Psoas muscle (tissue), 8 donors: ENCODE measurements at places on chromosomes 1 and 21. TPM values are rescaled to one million over a fixed set of nuclear protein-coding genes. Genes with fewer than 3 reads are reported as not detected.

- H3K27ac ChIP-seq = no peak overlapping the region
- no peaks in the 10 kb centered on the region for H3K4me1 ChIP-seq
- no peaks in the 10 kb centered on the region for H3K27me3 ChIP-seq
Observed at GRCh38 chr1:81329041-81329440, 471.7 kb upstream of the ADGRL2 start.

The MYOC gene
- polyA plus RNA-seq = 1.1 TPM

GRCh38 chr1:119544165-119544762, 37.3 kb downstream of the HSD3B1 start:
- no peak overlapping the region for H3K4me3 ChIP-seq
- H3K27me3 ChIP-seq = no peaks in the 10 kb centered on the region
- no peaks in the 10 kb centered on the region for H3K36me3 ChIP-seq
- no peak overlapping the region for H3K27ac ChIP-seq
- DNase-seq = no peak

The PCAT6 gene
- 0.28 TPM for polyA plus RNA-seq
